ENCODE measurements at places on chromosomes 7 and 10.

GRCh38 chr7:47501406-47501805, 80.5 kb downstream of the TNS3 start:
- DNase-seq: no peak

GRCh38 chr7:29247224-29247962, 52.8 kb downstream of the CHN2 start:
- no peak for DNase-seq

- DNase-seq: no peak
Measured at GRCh38 chr10:77504196-77504872, 133.3 kb downstream of the KCNMA1 start.

- no peak for DNase-seq
Measured at GRCh38 chr7:1380231-1380815, 78.9 kb downstream of the MICALL2 start.

GRCh38 chr7:10266976-10267375, 706.7 kb upstream of the PHF14 start:
- no peak for DNase-seq

GRCh38 chr7:56287429-56288138, 171.4 kb upstream of the NUPR2 start:
- DNase-seq: no peak

DNA sequence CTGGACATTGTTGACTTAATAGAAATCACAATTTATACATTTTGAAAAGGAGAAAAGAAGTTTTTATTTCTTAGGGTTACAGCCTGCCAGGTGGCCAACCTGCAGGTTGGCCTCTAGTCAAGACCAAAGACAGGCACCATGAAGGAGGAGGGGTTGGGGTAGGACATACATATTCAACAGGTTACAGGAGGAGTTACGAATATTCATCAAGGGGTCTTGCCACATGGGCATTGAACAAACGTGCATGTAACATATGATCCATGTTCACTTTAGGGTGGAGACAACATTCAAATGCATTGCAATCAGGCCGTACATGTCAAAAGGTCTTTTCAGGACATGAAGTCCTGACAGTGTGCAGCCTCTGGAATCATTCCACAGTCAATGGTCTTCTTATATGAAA, 246.2 kb upstream of the AKR1E2 start:
- no peak for DNase-seq

- no peak for DNase-seq
Measured at GRCh38 chr7:30359957-30360356, 75.6 kb downstream of the ZNRF2 start.

- no peak for DNase-seq
Measured at GRCh38 chr7:86668315-86668714, 24.6 kb downstream of the GRM3 start.

- no peak for DNase-seq
Measured at GRCh38 chr10:116450861-116451260, 23.2 kb downstream of the PNLIPRP3 start.

GRCh38 chr7:158037211-158037610, 550.4 kb downstream of the PTPRN2 start:
- DNase-seq: no peak

DNA sequence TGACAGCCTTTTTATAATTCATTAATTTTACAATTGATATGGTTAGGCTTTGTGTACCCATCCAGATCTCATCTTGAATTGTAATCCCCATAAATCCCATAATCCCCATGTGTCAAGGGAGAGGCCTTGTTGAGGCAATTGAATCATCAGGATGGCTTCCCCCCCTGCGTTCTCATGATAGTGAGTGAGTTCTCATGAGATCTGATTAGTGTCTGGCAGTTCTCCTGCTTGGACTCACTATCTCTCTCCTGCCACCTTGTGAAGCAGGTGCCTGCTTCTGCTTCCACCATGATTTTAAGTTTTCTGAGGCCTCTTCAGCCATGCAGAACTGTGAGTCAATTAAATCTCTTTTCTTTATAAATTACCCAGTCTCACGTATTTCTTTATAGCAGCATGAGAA, 165.7 kb upstream of the GNAI1 start:
- DNase-seq: no peak

GRCh38 chr7:16739863-16740622, 13.5 kb upstream of the TSPAN13 start:
- peak; percentile 48 for DNase-seq

DNA sequence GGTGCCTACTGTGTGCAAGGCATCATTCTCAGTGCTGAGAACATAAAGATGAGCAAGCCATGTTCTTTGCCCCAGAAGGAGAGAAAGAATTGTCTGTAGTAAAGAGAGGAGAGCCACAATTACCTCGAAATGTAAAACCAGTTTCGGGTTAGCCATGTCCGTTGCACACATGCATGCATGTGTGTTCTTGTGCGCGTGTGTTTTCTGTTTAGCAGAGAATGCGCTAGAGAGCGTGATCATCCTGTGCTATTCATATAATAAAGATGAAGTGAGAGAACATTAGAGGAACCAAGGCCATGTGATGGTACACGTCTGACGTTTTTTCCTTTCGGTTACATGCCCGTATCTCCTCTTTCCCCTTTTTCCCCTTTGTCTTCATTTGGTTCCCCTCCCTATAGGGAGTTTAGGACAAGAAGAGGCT, 158.2 kb downstream of the CELF2 start:
- no peak for DNase-seq

DNA sequence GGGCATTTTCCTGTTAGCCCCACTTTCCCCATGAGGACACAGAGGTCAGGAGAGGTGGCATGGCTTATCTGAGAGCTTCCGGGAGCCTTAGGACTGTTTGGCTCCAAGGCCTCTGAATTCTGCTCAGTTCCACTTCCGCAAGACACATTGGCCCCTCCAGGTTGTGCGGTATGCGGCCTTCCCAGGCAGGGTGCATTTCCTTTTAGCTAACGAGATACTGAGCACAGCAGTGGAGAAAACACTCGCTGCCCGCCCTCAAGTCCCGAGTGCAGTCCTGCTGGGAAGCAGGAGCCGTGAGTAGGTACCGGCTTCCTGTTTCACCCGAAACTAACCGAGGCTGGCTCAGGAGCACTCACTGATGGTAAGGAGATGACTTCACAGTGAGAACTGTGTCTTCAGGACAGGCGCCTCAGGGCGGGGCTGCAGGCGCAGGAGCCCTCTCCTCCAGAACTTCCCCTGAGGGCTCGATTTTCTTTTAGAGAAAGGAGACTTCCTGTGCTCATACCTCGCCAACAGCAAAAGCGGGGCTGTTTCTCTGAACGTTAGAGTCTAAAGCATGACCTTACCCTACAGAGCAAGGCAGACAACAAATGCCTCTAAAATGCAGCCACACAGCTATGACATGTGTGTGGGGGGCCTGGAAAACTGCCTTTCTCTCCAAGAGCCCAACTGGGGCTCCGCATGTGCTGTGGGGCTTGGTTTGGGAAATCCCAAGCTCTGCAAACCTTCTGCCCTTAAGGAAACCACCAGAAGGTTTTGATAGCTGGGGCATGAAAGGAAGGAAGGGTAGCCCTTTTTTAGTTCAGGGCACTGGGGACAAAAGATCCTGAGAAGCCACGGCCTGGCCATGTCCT, 25.9 kb downstream of the RGS10 start:
- DNase-seq: peak; percentile 25

DNA sequence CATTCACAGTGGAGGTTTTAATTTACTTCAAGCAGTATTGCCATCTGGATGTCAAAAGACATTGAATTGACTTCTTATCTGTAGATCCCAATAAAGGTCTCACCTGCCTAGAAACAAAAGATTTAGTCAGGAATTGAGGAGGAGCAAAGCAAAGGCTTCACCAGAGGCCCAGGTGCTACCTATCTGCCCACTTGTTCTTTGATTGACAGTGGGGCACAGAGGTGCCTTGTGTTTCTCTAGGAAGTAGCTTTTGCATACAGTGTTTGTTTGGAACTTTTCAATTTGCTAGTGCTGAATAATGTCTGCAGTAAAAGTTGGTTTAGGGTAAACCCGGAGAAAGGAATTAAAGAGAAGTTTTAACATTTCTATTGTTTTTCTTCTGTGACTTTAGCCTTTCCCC, 40.4 kb downstream of the AUTS2 start:
- no peak for DNase-seq

GRCh38 chr7:128906766-128907559, 3.5 kb downstream of the KCP start:
- no peak for DNase-seq

DNA sequence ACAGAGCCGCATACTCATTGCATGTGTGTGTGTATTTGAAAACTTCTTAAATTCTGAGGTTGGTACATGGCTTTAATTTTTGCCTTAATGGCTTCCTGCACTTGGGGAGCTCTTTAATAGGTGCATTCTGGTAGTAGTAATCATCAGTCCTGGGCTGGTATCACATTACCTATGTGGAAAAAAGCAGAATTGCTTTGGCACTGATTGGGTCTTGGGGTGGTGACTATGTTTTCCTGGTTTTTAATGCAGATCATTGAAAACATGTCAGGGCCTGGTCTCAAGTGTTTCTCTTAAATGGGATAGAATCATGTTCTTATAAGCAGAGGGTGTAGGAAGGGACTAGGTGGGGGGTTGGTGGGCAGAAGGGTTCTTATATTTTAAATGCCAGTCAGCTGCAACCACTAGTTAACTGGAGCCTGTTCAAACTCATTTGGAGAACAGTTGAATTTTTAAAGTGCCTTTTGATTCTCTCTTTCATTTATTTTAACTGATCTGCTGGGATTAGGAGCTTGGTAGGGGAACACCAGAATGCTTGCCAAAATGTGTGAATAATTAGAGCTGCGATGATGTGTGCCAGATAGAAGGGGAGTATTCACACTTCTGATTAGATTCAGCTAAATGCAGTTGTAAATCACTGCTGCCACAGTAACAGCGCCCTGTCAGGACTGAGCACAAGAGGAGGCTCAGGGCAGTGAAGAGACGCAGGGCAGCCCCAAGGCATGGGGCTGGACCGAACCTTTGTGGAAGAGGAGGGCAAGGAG, 633.5 kb upstream of the GALNT17 start:
- DNase-seq: no peak

DNA sequence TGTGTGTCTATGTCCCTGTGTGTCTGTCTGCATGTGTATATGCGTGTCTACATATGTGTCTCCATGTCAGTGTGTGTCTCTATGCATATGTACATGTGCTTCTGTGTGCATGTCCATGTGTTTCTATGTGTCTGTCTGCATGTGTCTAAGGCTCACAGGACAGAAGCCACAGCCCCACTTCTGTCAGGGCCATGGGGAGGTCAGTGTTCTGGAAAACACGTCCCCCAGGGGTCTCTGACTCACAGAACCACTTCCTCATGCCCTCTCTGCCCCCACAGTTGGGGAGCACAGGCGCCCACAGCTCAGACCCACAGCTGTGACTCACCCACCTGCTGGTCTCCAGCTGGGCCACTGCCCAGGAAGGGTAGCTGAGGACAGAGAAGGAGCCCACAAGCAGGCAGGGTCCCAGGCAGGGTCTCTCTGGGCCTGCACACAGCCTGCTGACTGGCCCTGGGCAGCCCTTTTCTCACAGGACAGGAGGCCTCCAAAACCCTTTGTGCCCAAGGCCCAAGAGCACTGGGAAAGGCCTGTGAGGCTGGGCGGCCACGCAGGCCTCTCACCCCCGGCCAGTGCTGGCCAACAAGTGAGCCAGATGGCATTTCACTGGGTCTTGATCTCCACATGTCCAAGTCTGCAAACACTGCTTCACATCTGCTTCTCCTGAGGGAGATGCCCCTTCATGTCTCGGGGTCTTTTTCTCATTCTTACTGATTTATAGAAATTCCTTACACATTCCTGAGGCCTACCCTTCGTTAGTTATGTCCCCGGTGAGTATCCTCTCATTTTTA, 102.9 kb upstream of the FAM20C start:
- DNase-seq: no peak

DNA sequence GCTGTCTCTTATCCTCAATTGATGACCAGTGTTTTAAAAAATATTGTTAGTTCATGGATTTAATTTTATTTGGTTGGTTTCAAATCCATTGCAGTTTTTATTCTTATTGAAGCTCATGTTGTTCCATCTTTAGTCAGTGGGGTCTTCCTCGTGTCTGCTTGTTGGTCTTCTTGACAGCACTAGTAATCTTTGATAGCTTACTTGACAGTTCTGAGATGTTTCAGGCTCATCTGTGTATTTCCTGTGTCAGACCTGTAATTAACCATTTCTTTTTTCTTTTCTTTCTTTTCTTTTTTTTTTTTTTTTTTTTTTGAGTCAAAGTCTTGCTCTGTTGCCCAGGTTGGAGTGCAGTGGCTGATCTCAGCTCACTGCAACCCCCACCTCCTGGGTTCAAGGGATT, 28.2 kb downstream of the SLK start:
- no peak for DNase-seq

- no peak for DNase-seq
Measured at GRCh38 chr7:128398841-128399135, 11.0 kb downstream of the IMPDH1 start.

GRCh38 chr7:138816650-138817049, 18.7 kb upstream of the ATP6V0A4 start:
- DNase-seq: no peak

DNA sequence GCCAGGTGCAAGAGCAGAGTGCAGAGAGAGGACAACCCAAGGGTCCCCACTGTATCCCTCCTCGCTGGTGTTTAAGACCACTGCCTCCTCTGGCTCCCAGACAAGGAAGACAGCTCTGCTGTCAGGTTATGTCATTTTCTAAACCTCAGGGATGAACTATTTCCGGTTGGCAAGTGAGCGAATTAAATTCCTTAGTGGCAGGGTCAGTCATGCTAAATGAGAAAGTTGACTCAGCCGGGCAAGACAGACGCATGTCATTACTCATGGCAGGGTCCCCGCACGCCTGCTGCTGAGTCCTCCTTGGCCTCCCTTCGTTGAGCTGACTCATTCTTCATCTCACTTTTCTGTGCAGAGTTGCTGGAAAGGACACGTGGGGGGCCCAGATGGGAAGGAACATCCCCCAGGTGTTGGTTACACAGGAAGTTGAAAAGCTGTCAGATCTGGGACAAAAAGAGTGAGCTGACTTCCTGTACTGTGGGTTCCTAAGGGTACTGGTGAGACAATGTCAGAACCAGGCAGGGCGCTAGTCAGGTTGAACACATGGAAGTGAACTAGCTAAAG, 47.1 kb upstream of the UCN3 start:
- no peak for DNase-seq

DNA sequence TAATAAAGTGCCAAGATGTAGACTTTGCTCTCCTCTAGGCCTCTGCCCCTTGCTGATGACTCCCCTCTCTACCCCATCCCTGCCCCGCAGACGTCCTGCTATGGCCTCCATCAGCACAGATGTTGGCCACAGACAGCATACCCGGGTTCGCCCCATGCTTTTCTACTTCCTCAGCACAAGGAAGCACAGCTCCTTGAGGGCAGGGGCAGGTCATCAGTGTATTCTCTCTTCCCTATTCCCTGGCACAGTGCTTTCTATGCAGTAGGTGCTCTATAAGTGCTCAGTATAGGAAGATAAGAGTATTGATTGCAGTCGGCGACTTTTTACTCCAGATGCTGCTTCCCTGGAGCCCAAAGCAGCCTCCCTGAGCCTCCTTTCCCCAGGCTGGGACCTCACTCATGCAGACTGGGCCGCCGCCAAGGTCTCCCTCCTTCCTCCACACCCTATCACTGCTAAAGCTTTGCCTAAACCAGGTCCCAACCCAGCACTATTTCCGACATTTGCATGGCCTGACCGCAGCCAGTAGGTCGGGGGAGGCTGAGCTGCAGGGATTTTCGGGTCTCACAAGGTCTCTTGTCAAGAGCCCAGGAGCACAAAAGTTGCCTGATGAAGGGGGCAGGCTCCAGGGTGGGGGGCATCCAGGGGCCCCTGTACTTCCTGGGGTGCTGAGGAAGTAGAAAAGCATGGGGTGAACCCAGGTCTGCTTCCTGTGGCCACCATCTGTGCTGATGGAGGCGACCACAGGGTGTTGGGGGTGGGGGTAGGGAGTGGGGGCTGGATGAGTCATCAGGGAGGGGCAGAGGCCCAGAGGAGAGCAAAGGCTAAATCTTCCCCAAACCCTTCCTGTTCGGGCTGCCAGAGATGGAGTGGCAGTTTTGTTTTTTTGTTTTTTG, 8.0 kb downstream of the CALHM3 start:
- DNase-seq: no peak
